Suppressor macrophage (primary cell): ENCODE measurements at places on chromosomes 12 and 14.

- DNase-seq = no peak
These were observed 33.5 kb downstream of the KIF26A start for GRCh38 chr14:104171895-104172294.

DNA sequence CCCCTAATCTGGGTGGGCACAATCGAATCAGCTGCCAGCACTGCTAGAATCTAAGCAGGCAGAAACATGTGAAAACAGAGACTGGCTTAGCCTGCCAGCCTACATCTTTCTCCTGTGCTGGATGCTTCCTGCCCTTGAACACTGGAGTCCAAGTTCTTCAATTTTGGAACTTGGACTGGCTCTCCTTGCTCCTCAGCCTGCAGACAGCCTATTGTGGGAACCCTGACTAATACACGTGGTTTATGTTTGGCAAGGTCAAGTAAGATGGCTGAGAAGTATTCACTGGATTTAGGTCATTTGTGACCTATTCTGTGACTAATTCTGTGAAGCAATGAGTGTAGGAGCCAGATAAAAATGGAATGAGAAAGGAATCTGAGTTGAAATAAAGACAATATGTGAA, 11.0 kb downstream of the GPR135 start:
- DNase-seq = no peak

- DNase-seq = no peak
These were observed 502.6 kb downstream of the FUT8 start for GRCh38 chr14:65915125-65915524.

GRCh38 chr14:70887207-70887681, 20.0 kb upstream of the PCNX1 start:
- peak; percentile 90 for DNase-seq

DNA sequence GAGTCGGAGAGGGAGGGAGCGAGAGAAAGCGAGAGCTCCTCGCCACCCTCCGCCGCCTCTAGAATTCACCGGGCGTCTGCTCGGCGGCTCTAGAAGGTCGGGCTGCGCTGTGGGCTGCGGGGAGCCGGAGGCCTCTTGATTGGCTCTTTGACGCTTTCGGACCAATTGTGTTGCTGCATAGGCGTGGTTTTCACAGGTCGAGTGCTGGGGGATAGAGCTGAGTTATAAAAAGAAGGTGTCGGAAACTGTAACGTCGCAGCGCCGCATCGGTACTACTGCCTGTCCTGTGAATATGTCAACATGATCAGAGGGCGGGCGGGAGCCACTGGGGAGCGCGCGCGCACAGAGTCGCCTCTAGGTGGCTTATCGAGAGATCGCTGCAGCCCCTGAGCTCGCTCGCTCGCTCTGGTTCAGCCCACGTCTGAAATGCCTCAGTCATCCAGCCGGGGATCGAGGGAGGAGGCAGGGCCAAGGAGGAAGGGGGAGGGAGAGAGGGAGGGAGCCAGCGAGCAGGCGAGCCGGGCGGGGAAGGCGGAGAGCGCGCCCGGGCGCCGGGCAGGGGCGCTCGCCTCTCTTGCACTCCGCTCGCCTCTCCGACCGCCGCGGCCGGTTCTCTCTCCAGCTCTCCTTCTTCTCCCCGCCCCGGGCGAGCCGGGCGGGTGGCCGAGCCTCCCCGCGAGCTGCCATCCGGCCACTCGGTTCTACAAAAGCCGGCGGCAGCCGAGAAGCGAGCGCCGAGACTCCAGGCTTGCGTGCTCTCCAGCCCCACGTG, at the start of gene TBX3:
Gene TBX3, minus strand, starts transcription at position 78 of the 772 bp plus-strand sequence. CDS start 975 bp downstream, outside the sequence.
- peak; percentile 85 for DNase-seq

- peak; percentile 5 for DNase-seq
These were observed 33.1 kb upstream of the COL2A1 start for GRCh38 chr12:48037267-48037915.

DNA sequence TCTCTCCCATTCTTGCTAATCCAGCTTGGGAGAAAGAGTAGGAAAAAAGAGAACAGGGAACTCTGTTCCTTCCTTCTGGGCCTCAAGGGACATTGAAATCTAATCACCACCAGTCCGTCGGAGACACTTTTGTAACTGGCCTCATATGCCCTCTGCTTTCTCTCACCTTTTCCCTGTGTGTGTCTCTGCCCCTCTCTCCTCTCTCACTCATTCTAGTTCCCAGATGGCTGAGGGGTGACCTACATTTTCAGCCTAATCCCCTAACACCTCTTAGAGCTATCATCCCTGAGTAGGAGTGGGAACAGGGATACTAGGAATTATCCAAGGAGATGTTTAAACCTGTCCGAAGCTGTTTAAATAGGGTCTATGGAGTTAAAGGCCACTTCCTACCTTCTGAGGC, 8.9 kb upstream of the PCK2 start:
- no peak for DNase-seq

GRCh38 chr14:75279153-75279762, 630 bp downstream of the FOS start:
- peak; percentile 80 for DNase-seq

DNA sequence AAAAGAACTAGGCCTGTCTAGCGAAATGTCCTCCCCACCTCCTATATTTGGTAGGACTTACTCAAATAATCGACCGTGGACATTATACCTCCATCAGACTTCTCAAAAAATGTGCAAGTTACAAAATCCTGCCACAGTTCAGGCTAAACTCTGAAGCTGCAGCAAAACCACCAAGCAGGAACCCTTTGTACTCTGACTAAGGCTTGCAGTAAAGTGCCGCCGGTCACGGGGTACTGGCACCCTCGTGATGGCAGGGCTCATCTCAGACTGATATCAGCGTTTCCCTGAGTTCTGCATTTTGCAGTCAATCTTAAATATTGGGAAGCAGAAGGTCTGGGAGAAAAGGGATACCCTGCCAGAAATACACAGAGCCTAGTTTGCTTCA, 17.1 kb downstream of the SLC11A2 start:
- peak; percentile 96 for DNase-seq

GRCh38 chr12:8912914-8913313, 1.4 kb upstream of the PHC1 start:
- no peak for DNase-seq

- no peak for DNase-seq
These were observed 83.3 kb upstream of the PPM1H start for GRCh38 chr12:63018273-63018672.

- no peak for DNase-seq
These were observed 70.2 kb upstream of the NCOR2 start for GRCh38 chr12:124637581-124637981.

- DNase-seq = no peak
These were observed 17.4 kb downstream of the COL2A1 start for GRCh38 chr12:47986832-47987231.

DNA sequence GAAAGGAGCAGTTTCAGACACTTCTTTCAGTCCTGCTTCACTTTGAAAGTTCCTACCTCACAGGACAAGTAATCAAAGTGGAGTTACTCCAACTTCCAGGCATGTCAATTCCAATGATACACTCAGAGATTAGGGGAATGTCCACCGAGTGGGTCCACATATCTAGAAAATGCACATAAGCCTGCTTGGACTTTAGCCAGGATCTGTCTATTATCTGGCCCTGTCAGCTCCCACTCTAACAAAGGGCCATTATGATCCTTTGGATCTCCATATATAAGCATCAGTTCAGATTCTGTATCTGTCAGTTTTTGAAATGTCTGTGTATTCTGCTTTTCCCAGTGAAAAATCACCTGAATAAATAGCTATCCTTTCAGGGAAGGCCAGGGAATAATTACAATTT, 112.9 kb upstream of the ATXN7L3B start:
- DNase-seq = no peak

DNA sequence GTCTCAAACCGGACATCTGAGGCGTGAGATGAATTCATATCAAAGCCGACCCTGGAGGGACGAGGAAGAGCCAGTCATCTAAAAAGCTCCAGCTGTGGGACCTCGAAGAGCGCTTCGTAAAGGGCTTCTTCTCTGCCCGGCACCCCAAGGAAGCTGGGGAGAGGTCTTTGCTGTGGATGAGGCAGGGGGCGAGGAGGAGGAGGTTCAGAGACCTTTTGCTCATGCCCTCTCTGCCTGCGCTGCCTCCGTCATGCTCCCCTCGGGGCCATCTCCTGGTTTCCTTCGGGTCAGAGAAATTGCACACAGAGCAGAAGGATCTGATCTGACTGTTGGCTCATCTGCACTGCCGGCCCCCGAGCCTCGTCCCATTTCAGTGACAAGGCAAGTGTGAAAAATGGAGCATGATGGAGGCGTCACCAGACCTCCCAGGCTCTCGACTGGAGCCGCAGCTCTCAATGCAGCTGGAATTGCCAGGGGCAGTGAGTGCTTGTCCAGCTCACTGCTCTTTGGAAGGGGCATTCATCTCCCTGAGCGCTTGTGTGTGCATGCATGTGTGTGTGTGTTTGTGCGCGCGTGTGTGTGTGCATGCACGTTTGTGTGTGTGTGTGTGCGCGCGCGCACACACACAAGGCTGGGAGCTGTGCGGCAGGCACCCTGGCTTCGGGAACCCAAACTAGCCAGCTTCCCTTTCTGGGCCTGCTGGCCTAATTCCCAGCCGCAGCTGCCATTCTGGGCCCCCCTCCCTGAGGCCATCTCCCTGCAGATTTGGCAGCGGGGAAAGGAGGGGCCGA, 9.2 kb downstream of the CABP1 start:
- peak; percentile 28 for DNase-seq

DNA sequence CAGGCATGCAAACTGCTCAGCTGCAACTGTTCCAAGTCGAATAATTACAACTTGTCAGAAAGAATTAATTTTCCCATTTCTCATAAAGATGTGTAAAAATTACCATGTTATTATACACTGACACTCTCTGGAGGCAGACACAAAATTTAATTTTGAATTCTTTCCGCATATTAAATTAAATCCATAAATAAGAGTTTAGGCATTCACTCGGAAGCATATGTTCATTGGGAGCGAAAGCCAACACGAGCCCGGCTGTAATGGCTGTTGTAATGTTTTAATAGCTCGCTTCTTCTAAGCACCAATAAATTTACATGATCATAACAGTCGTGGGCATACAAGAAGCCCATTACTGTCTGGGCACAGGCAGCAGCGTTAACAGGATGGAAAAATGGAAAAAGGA, 189.6 kb upstream of the SOX5 start:
- DNase-seq = no peak

- DNase-seq = no peak
These were observed 11.5 kb downstream of the C1S start for GRCh38 chr12:7072035-7072434.

- DNase-seq = peak; percentile 7
These were observed 5.5 kb downstream of the TNFAIP2 start for GRCh38 chr14:103128631-103129300.

- peak; percentile 84 for DNase-seq
These were observed 23.7 kb upstream of the DHRS4 start for GRCh38 chr14:23929822-23930294.

- DNase-seq = no peak
These were observed 31.0 kb downstream of the CCDC85C start for GRCh38 chr14:99573000-99573330.

DNA sequence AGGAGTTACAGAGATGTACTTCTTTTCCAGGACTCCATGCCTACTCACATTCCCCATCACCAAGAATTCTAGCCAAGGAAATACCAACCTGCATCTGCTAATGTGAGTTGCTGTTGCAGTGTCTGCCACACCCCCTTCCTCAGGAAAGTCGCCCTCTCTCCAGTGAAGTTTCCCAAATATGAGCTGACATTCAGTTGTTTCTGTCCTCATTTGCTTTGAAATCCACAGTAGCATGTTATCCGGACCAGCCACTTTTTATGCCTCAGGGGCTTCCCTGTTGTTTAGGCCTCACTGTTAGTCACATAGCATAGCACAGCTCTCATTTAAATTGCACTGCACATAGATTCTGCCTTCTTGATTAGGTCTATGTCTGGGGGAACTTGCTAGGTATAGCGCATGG, 212.4 kb downstream of the EGLN3 start:
- no peak for DNase-seq

- DNase-seq = no peak
These were observed 4.2 kb upstream of the XPOT start for GRCh38 chr12:64400041-64400440.

- DNase-seq = no peak
These were observed 34.3 kb upstream of the PLEKHG6 start for GRCh38 chr12:6275928-6276887.

GRCh38 chr12:12990700-12991468, 9.2 kb downstream of the HEBP1 start:
- no peak for DNase-seq

DNA sequence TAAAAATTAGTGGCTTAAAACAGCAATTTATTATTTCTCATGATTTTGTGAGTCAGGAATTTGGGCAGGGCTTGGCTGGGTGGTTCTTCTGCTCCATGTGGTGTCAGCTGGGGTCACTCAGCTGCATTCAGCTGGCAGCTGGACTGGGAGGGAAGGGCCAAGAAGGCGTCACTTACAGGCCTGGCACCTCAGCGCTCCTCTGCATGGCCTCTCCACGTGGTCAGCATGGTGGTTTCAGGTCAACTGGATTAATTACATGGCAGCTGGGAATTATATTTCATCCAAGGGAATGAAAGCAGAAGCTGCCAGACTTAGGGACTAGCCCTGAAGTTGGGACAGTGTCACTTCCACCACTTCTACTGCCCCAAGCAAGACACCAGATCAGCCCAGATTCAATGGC, 27.5 kb upstream of the IRF2BPL start:
- no peak for DNase-seq

DNA sequence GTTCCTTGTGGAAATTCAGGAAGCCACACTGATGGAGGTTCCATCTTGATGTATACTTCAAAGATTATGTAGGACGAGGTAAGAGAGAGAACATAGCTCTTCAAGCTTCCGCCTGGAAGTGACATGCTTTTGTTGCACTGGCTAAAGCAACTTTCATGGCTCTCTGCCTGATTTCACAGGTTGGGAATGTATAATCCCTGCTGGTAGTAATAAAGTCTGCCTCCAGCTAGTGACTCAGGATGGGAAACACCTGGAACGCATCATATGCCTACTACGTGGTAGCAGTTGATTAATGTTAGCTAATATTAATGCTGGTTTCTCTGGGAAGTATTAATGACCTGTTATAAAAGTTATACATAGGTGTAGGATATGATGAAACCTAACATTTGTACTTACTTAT, 71.1 kb downstream of the PELI2 start:
- no peak for DNase-seq

DNA sequence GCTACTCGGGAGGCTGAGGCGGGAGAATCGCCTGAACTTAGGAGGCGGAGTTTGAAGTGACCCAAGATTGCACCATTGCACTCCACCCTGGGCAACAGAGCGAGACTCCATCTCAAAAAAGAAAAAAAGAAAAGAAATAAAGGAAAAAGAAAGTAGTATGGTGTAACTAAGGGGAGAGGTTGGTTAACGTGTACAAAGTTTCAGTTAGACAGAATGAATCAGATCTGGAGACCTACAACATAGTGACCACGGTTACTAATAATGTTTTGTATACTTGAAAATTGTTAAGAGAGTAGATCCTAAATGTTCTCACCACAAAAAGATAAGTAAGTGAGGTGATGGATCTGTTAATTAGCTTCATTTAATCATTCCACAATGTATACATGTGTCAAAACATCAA, 1208.8 kb downstream of the VRK1 start:
- no peak for DNase-seq

- DNase-seq = no peak
These were observed 153.8 kb downstream of the SLC35F4 start for GRCh38 chr14:57712102-57712501.

DNA sequence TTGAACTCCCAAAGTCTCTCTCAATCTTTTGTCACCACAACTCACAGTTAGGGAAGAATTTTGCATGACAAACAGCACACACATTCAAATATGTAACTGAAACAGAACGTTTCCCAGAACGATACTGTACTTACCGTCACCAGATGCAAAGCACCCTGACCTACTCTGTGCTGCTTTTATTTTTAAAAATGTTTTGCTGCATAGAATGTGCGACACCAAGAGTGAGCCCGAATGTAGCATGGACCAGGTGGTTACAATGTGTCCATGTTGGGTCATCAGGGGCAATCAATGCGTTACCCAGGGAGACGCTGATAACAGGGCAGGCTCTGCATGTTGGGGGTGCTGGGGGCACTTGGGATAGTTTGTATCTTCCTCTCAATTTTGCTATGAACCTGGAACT, 14.6 kb upstream of the EIF5 start:
- DNase-seq = no peak
